ENCODE measurements at places on chromosomes 12 and 14. TPM values are rescaled to one million over a fixed set of nuclear protein-coding genes. Genes with fewer than 3 reads are reported as not detected.

The TRPV4 gene
- total RNA-seq: 0.43 TPM

The OGFOD2 gene
- 11.9 TPM for total RNA-seq

The XRCC3 gene
- total RNA-seq: 11.7 TPM

The FGF6 gene
- not detected for total RNA-seq

The PDE6H gene
- total RNA-seq: not detected

The C12orf56 gene
- total RNA-seq: 0.86 TPM

The BEGAIN gene
- not detected for total RNA-seq

Measured in fibroblast of villous mesenchyme (primary cell).